ENCODE measurements at places on chromosomes 16 and 17.

GRCh38 chr17:76862079-76862478 lies 6.1 kb upstream of the MGAT5B start:
- DNase-seq = no peak

- DNase-seq = peak; percentile 7
Observed at GRCh38 chr17:48335858-48336500, 94.0 kb downstream of the SKAP1 start.

GRCh38 chr17:4540224-4540651 lies 14.9 kb downstream of the MYBBP1A start:
- no peak for DNase-seq

DNA sequence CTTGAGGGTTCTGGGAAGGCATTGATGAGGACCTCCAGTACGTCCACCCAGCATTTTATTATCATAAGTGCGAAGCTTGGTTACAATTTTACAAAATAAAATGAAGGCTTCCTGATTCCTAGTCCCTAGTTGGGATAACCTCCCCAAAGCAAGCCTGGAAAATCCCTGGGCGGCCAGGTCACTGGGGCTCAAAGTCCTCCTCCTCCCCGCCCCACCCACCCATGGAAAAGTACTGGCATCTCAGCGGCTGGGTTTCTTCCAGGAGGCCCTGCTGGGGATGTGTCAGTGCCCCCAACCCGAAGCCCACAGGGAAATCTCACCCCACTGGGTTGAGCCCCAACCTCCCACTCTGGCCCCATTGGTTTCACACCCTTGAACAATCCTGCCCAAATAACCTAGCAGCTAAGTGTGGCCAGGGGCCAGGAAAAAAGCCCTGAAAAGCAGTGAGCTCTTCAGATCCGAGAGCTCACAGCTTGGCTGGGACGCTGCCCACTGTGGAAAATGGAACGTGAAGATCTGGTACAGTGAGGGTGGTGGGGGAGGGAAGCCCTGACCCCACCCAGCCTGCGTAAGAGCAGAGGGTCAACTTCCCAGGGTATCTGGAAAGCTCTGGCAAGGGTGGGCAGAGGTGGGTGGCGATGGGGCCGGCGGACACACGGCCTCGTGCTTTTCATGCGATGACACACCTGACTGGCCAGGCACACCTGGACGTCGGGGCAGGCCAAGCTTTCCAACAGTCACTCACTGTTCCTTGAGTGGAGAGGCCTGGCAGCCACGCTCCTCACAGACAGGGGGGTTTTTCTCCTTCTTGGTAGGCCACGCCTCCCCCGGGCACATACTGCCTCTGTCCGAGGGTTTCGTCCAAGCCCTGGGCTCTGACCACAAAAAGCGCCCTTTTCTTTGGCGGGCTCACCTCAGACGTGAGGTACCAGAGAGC lies 324.5 kb downstream of the SOX9 start:
- DNase-seq = peak; percentile 14

DNA sequence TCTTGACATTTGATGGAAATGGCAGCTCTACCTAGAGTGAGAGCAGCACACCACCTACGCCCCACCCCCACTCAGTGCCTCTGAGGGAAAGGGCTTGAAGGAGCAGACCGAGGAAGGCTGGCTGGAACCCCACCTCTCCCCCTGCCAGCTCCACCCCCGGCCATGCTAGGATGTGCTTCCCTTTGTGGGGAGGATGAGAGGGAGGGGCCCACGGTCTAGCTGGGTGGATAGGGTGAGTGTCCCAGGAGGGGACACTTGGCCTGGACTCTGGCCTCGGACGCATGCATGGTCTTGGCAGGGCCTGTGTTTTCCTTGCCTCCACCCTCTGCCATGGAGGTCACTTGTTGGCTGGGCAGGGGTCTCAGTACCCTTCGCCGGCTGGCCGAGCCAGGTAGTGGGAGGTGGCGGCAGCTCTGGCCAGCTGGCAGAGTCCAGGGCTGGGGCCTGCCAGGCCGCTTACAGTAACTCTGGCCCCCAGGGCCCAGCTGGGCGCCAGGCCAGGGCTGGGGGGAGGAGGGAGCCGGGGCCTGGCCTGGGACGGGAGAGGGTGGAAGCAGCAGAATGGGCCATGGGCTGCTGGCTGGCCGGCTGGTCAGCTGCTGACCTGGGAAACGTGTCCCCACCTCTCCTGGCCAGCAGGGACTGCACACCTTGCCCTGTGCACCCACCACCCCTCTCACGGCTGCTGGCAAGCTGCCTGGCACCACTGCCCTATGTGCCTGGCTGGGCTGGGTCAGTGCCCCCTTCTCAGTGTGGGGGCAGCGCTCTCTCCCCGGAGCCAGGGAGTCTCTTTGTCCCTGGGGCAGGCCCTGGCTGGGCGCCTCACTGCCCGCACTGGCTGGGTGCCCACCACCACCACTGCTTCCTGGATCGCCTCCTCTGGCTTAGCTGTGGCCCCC lies 23.0 kb downstream of the RARA start:
- peak; percentile 70 for DNase-seq

All from hippocampal formation (tissue), 2 donors.